Left colon (tissue), 2 donors: ENCODE measurements at places on chromosomes 2 and 18.

GRCh38 chr2:46699934-46700256 is 215.7 kb downstream of the MCFD2 start:
- no peak for DNase-seq

- DNase-seq: no peak
Observed at GRCh38 chr2:235832941-235833340, 335.2 kb downstream of the GBX2 start.

GRCh38 chr2:71548646-71549425 is 95.5 kb downstream of the DYSF start:
- peak; percentile 80 for DNase-seq

- DNase-seq: no peak
Observed at GRCh38 chr2:37149626-37150322, 7.0 kb downstream of the EIF2AK2 start.

GRCh38 chr2:101796825-101797600 is 99.5 kb downstream of the MAP4K4 start:
- DNase-seq: no peak

DNA sequence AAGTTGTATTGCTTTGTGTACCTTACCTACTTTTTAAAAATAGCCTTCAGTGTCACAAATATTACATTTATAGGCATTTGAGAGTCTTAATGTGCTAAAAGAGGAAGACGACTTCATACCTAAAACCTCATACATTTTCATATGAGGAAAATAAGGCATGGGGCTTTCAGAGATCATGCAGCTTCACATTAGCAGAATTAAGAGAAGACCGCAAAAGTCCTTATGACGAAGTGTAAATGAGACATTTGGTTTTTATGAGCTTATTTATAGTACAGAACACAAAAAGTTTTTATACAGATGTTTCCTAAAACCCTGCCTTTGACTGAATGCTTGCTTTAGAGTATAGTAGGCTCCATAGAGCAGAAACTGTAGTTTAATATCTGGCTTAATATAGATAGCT is 10.1 kb upstream of the CCDC138 start:
- DNase-seq: no peak

DNA sequence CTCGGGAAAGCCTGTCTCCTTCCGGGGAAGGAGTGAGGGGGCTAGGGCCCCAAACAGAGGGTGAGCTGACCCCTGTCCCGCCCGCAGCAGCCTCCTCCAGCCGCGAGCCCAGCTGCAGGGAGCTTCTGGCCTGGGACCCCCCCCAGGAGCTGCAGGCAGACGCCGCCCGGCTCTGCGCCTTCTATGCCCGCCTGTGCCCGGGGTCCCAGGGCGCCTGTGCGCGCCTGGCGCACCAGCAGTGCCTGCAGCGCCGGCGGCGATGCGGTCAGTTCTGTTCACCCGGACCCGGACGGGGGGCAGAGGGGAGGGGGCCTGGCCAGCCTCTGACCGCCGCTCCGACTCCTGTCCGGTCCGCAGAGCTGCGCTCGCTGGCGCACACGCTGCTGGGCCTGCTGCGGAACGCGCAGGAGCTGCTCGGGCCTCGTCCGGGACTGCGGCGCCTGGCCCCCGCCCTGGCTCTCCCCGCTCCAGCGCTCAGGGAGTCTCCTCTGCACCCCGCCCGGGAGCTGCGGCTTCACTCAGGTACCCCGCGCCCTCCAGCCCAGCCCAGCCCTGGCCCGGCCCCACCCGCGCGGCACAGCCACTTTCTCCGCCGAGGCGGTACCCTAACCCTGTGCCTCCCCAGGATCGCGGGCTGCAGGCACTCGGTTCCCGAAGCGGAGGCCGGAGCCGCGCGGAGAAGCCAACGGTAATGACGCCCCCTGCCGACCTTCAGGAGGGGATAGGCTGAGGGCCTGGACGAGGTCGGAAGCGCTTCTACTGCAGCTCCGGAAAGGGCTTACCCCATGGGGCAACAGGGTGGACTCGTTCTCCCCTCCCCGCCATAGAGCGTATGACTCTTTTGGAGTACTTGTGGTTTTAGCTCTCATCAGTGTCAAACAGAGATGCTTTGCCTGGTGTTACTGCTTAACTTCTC is 2.0 kb upstream of the CHRND start:
- DNase-seq: peak; percentile 44

- DNase-seq: no peak
Observed at GRCh38 chr2:173970516-173970924, 5.3 kb upstream of the SP3 start.

DNA sequence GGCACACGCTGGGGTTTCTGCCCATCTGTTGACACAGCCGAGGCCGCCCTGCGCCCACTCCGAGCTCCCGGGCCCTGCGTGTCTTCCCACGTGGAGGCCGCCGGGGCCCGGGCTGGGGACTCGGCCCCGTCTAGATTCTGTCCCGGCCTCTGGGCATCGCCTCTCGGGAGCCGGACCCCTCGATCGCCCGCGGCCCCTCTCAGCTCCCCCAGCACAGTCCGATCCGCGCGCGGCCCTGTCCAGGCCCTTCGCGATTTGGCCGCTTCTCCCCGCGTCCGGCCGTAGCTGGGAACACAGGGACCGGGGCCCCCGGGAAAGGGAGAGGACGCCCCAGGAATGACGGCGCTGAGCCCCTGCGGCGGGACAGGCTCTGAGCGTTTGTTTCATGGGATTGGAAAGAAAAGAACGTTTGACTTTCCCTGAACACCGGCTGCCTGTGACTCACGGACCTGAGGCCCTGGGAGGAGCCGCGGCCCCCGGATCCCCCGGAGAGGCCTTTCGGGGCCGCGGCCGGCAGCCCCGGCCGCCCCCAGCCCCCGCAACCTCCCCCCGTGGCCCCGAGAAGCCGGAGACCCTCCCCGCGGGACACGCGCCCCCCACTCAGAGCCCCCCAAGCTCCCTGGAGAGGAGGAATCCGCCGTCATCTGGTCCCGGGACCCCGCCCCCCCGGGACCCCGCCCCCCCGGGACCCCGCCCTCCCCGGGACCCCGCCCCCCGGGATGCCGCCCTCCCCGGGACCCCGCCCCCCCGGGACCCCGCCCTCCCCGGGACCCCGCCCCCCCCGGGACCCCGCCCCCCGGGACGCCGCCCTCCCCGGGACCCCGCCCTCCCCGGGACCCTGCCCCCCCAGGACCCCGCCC is 62.7 kb upstream of the CTDP1 start:
- DNase-seq: no peak

DNA sequence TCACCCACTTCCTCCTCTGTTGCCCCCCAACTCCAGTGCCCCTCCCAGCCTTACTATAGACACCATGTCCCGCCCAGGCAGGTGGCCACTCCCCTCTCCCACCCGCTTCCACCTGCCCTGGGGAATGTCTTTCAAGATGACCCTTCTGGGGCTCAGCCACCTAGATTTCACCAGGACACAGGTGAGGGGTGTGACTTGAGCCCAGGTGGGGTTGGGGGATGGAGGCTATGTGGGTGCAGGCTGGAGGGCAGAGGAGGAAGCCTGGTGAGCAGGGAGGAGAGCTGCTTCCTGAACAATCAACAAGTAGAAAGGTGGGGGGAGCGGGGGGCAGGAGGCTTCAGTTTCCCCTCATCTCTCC is 8.7 kb downstream of the ADRA2B start:
- no peak for DNase-seq

- no peak for DNase-seq
Observed at GRCh38 chr2:132953771-132954170, 283.8 kb upstream of the LYPD1 start.

GRCh38 chr2:216536734-216537210 is 38.1 kb downstream of the RPL37A start:
- no peak for DNase-seq

- DNase-seq: no peak
Observed at GRCh38 chr2:229084447-229084846, 186.6 kb downstream of the PID1 start.

DNA sequence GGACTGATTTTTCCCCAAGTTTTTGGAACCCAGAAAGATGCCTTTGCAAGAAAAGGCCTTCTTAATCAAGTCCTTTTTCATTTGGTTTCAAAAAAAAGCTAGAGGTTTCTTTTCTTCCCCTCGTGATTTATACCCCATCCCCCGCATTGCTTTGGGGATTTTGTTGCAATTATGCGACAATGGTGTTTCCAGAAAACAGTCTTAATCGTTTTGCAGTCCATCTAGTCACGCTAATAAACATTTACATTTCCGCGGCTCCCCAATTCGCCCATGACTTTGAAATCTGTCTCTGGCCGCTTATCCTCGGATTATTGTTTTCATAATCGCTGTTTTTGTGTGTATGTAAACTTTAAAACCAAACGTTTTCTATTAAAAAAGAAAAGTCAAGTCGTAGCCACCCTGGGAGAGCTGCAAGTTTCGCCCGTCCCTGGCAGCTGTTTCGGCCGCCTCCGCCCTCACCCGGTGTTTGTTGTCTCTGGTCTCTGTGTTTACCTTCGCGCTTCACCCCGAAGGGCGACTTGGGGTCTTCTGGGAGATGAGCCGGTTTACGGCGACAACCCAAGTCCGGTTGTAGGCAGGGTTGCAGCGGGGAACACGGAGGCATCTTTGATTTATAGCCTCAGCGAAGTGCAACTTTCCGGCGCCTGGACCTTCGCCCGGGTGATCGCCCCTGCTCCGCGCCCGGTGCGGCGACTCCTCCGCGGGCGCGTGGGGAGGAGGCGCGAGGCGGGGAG is 667 bp downstream of the SP9 start:
- DNase-seq: no peak

GRCh38 chr2:10356439-10356811 is 53.7 kb downstream of the HPCAL1 start:
- no peak for DNase-seq

DNA sequence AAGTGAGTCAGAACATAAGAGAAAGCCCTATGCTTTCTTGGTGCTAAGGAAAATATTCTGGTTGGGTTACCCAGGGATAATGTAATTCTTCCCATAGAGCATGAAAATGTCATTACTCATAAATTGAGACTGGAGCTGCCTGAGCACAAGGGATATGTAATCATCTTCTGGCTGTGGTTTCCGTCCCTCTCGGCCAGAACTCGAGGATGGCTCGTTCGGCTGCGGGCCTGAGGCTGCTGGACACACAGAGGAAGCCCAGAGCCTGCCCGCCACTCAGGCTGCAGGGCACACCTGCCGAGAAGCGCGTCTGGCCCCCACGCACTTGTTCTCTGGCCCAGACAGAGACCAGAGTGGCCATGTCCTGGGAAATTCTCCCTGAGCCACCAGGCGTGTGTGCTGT is 104.9 kb downstream of the ASAP2 start:
- peak; percentile 47 for DNase-seq
